ENCODE measurements at places on chromosomes 6 and 20.

DNA sequence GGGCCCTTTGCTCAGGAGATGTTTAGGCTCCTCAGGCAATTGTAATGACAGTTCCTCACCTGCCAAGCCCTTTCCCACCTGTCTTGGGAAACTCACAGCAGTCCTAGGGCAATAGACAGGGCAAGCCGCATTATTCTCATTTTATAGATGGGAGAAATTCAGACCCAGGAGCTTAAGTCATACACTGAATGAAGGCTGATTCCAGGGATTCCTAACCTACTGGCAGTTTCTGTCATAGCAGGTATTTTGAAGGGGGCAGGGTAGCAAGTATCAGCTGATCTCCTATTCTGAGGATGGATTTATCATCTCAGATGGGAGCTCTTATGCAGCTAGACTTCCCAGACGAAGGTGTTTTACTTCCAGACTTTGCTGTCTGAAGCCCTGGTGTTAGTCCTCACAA, 61.4 kb upstream of the MYL9 start:
- no peak for DNase-seq

GRCh38 chr20:11807054-11808048, 110.3 kb upstream of the BTBD3 start:
- DNase-seq = no peak

GRCh38 chr20:5691918-5692618, 58.1 kb upstream of the SHLD1 start:
- DNase-seq = no peak

DNA sequence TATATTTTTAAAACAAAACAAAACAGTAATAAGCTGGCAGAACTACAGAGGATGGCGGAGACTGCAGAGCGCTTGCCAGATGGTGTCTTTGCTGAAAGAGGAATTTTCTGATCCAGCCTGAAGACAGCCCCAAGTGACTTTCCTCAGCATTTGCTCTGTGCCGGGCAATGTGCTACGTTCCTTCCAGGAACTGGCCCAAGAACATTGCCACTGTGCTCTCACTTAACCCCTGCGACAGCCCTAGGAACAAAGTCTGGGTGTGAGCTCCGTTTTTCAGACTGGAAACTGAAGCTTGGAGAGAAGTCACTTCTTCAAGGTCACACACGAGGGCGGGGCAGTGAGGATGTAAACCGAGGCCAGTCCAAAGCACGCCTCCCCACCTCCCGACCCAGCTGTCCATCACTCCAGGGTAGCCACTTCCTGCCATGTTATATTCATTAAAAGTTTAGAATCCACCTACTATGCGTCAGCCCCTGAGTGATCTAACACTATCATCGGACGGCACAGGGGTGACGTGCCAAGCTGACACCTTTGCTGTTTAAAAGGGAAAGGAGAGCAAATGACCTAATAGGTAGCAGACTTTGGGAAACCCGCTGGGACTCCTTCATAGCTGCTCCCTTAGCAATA, 22.3 kb upstream of the BMP7 start:
- DNase-seq = no peak

DNA sequence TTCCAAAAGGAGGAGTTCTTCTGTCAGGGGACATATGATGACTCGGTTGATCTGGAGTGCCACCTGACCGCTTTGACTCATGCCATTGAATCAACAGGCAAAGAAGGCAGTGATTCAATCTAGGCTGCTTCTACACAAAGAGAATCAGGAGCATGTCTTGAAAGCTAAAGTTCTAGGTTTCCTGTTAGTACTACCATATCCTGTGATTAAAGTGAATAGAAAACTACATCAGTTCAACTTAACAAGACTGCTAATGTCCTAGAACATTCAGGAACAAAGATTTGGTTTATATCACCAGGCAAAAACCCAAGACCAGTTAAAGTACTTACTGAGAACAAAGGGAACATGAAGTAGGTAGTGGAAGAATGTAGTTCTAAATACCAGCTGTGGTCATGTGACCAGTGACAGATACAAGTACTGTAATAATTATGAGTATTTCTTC, 216.8 kb upstream of the SGK1 start:
- DNase-seq = no peak

DNA sequence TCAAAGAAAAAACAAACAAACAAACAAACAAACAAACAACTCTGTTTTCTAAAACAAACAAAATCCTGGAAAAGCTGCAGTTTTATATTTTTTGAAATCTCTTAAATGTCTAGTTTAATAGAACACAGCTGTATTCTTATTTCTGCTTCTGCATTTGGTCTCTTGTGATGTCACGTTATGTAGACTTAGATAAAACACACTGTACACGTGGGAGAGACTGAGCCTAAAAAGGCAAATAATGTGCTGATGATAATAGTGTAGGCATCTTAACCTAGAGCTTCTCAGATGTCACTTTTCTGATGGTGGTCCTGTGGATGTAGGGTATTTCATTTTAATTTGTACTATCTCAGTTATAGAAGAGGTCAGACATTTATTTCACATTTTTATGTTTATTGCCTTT, 261.7 kb downstream of the UTRN start:
- DNase-seq = no peak

DNA sequence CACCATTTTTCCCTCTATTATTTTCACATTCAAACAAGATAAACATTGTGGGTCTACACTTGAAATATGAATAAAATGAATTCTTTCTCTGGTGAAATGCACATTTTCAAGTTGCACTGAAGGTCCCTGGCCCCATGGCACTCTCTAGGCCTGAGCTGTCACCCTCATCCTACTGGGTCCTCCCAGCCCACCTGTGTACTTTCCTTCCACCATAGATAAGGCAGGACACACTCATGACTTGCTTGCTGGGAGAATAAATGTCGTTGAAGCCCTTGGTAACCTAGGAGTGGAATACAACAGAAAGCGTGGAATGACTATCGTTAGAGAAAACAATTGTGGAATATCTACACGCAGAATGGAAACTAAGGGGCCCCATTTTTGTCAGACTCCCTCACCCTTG, 101.0 kb upstream of the QKI start:
- DNase-seq = no peak

DNA sequence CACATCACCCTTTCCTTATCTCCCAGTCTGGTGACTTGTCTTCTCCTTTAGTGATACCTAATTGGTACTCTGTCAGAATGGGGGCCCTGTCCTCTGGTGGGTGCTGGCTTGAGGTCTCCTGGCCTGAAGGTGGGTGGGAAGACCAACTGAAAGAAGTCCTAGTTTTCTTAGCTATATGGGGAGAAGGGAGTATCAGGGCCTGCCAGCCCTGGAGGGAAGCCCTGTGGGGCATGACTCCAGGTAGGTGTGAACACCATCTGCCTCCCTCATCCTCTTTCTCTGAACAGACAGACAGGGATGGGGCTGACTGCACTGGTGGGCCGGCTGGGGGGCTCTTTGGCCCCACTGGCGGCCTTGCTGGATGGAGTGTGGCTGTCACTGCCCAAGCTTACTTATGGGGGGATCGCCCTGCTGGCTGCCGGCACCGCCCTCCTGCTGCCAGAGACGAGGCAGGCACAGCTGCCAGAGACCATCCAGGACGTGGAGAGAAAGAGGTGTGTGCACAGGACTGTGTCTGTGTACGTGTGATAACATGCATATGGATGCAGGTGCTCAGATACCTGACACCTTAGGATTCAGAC, 4.8 kb downstream of the CRIP3 start:
- DNase-seq = no peak

- DNase-seq = no peak
These were observed 10.3 kb downstream of the NFYA start for GRCh38 chr6:41083072-41083471.

DNA sequence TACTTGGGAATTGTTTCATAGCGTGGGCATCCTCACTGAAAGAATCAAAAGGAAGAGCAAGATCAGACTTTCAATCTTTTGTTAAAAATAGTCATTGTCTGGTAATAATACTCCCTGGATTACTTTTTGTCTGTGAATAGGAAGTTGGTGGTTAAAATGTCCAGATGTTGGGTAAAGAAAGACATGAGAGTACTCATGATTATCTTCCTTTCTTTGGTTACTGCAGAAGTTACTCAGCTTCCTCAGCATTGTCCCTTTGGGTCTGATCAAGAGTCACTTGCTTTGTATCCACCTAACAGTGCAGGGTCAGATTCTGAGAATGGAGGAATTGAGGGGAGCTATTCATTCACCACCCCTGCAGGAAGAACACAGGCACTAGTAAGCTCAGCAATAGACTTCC, 54.6 kb downstream of the RIN2 start:
- no peak for DNase-seq

DNA sequence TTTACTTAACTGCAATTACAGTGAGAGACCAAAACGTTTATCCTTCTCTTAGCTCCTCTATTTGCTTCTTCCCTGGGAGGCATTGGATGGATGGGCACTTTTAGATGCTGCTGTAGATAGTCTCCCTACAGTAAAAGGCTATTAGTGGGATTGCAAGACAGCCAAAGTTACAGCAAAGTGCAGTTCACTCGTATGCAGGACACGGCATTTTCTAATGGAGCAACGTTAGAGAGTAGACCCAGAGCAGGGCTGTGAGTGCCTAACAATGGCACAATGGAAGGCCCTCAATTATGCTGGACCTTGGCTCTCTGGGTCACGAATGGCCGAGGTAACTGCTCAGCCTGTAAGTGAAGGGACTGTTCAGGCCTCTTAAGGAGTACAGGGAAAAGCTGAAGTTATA, 605.8 kb upstream of the NOX3 start:
- no peak for DNase-seq

GRCh38 chr6:160226118-160226591, 32.5 kb downstream of the SLC22A2 start:
- DNase-seq = no peak

- DNase-seq = no peak
These were observed 1.3 kb downstream of the ABHD16A start for GRCh38 chr6:31701666-31702404.

All from C1 segment of cervical spinal cord (tissue), 14 donors.